NCI-H446 (cell line): ENCODE measurements at places on chromosomes 16 and 17.

- DNase-seq: no peak
Measured at GRCh38 chr17:7922845-7923628, 6.6 kb downstream of the KCNAB3 start.

DNA sequence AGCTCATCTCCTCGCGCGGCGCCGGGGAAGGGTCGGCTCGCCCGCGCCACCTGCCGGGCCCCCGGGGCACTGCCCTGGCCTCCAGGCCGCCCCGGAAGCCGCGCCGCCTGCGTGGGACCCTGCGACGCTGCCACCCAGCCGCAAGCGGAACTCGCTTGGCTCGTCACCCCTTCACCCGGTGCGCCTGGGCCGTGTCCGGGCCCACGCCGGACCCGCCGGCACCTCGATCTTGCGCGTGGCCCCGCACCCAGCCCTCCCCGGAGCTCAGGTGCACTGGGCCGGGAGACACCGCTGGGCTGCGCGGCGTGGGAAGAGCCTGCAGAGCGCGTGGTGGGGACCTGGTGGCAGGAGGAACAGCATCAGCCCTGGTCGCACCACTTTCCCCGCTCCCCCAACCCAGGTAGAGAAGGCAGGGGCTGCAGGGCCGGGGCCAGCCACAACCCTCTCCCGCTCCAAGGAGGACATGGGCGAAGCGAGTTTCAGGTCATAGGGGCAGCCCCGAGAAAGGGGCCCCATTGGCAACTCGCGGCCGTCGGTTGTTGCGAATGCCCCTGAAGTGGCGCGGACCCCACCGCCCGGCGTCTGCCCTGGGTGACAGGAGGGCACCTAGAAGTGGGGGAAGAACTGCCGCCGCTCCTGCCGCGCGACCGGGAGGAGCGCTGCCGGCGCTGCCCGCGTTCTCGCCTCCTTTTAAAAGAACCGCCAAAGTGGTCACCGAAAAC lies 363 bp upstream of the MIF4GD start:
- DNase-seq: peak; percentile 29

DNA sequence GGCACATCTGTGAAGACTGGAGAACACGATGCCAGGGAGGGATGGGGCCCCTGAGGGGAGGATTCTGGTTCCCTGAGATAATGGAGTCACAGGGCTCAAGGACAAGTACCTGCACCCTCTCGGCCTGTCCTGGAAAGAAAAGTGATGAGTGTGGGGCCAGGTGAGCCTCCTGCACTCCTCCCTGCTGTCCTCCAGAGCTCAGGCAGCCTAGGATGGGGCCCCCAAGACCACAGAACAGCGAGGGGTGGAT lies 101.3 kb upstream of the TNRC6C start:
- no peak for DNase-seq

- DNase-seq: no peak
Measured at GRCh38 chr17:17401271-17401781, 75.5 kb upstream of the MED9 start.

DNA sequence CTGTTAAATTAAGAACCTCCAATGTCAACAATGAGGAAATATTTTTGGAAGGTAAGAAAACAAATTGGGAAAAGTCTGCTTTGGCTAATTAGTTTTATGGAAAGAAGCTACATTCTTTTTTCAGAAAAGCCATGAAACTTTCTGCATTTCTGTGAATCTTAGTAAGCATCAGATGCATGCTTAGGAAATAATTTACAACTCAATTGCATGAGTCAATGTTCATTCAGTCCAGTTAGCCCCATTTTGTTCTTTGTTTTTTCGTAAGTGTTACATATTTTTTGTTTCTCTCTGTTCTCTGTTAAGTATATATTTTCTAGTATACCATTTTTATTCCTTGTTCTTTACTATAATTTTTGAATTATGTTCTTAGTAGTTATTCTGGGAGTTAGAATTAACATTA lies 195.2 kb upstream of the KIF2B start:
- DNase-seq: no peak

DNA sequence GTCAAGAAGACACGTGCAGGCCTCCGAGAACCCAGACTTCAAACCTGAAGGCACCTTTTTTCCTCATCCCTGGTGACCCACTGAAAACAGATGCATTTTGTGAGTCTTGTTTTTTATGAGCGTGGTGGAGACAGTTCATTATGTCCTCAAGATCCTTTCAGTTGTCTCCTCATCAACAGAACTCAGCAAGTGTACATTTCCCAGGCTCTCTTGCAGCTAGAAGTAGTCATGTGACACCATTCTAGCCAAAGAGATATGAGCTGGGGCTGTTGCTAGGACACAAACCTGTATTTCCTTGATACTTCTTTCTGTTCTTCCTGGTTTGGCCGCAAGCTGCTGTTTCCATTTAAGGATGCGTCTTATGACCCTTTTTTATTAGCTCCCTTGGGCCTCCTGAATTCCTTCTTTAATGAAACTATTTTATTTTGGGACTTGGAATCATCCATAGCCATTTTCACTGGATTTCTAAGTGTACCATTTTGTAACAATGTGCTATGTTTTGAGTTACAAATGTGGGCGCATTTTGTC lies 135.7 kb upstream of the FOXF1 start:
- DNase-seq: no peak

DNA sequence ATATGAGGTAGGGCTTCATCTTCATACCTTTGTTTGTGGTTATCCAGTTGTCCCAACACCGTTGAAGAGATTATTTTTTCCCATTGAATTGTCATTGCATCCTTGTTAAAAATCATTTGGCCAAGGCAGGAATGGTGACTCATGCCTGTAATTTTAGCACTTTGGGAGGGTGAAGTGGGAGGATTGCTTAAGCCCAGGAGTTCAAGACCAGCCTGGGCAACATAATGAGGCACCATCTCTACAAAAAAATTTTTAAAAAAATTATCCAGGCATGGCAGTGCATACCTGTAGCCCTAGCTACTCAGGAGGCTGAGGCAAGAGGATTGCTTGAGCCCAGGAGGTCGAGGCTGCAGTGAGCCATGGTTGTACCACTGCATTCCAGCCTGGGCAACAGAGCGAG lies 223.9 kb downstream of the TANC2 start:
- DNase-seq: no peak

DNA sequence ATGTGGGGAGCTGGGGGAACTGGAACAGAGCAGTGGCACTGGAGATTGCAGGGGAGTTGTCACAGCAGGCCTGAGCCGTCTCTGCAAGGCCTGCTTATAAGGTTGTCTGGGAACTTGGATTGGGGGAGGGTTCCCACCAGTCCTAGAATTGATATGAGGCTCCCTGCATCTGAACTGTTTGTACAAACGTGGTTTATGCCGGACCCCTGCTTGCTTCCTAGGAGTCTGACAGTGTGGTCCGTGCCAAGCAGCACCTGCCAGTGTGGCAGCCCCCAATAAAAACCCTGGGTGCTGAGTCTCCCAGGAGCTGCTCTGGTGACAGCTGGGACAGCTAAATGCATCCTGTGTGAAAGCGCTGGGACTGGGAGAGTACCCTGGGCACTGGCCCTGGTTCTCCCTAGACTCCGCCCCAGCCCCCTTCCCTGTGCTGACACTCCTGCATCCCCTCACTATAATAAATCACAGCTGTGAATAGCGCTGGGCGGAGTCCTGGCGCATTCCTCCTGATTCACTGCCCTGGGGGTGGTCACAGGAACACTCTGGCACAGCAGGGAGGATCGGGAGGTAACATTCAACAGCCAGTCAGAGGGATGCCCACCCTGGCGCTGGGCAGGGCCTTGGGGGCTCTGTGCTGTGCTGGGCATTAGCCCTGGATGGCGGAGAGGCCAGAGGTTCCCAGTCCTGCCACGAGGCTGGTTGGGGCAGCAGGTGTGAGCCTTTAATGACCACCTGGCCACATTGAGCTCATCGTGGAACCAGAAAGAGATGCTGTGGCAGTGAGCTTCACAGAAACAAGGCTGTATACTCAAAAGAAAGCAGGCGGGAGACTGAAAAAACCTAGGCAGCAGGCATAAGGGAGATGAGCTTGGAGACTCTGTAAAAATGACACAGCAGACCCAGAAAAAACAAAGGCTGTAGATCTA lies 45.6 kb downstream of the RMI2 start:
- no peak for DNase-seq

- no peak for DNase-seq
Measured at GRCh38 chr16:79421126-79421525, 179.4 kb downstream of the MAF start.
